Aorta (tissue), 5 donors: ENCODE measurements at places on chromosomes 16 and 17. TPM values are rescaled to one million over a fixed set of nuclear protein-coding genes. Genes with fewer than 3 reads are reported as not detected.

The NLRC5 gene
- 82.9 TPM for total RNA-seq

The C16orf95 gene
- 3.5 TPM for total RNA-seq

GRCh38 chr16:55189682-55190636 is 134.0 kb upstream of the IRX6 start:
- no peak for DNase-seq

The IGF2BP1 gene
- total RNA-seq = 0.29 TPM

- DNase-seq = no peak
Observed at GRCh38 chr17:47629826-47630225, 19.9 kb upstream of the KPNB1 start.

DNA sequence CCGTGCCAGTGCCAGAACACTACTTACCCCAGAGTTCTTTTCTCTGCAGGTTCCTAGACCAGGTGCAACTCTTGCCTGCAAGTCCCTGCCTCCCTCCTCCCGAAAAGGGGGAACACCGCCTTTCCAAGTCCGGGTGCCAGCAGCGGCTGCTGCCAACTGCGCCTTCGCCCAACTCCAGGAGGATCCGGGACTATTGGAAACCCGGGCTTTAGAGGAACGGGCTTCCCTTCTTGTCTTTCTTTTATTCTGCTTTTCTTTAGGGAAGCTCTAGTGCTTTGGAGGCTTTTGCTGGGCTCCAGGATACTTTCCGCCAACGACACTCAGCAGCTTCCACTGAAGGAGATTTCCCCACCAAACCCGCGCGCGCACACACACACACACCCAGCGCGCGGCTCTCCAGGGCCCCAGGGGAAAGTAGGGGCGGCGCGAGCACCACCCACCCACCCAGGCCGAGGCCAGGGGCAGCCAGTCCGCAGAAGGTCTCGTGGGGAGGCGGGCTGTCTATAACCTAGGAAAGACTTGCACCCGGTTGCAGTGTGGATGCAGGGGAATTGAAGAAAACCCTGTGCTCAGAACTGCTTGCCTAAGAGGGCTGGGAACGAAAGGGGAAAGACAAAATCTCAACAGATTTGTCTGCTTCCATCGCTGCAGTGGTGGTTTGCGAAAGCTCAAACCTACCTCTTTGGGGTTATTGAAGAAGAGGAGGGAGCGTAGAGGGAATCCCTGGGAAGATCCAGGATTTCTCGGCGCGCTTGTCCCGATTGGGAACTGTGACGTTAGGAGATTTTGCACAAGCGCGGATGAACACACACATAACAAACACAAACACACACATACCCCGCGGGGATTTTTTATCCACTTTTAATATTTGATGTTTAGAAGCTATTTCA is 977 bp upstream of the CA10 start:
- no peak for DNase-seq

The SERPINF2 gene
- total RNA-seq = 14.9 TPM

DNA sequence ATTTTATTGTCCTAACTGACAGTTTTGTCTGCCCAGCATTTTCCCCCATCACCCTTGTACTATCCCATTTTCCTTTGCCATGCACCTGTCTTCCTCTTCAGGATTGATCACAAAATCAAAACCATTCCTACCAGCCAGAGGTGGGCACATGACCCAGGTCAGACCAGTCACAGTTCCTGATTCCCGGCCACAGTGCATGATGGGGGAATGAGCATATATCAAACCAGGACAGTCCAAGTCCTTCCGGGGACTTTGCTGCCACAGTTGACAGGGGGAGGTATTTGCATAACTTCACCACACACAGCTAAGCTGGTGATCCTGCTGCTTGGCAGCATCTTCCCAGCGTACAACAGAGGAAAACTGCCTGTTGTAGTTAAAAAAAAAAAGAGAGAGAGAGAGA is 493.9 kb downstream of the WWOX start:
- no peak for DNase-seq

The NAA38 gene
- total RNA-seq = 44.1 TPM

The TOP2A gene
- 1.8 TPM for total RNA-seq

GRCh38 chr17:70610161-70610560 is 440.8 kb downstream of the KCNJ2 start:
- no peak for DNase-seq

- no peak for DNase-seq
Observed at GRCh38 chr17:50922107-50922506, 56.0 kb upstream of the TOB1 start.

GRCh38 chr16:85312642-85313525 is 200.6 kb upstream of the CIBAR2 start:
- DNase-seq = no peak

The CAMKK1 gene
- total RNA-seq = 5.1 TPM

DNA sequence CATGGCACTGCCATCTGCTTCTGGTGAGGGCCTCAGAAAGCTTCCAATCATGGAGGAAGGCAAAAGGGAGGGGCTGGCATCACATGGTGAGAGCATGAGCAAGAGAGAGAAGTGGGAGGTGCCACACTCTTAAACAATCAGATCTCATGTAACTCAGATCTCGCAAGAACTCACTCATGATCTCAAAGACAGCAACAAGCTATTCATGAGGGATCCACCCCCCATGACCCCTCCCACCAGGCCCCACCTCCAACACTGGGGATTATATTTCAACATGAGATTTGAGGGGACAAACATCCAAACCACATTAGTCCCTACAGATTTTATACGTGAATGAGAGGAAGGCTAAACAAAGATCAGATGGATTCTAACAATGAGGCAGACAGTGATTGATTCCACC is 8.9 kb upstream of the TMEM132E start:
- DNase-seq = no peak

- no peak for DNase-seq
Observed at GRCh38 chr17:50110591-50111349, 15.6 kb downstream of the PDK2 start.
